Hypothalamus (tissue), 51 donors: ENCODE measurements at places on chromosomes 6 and 20.

DNA sequence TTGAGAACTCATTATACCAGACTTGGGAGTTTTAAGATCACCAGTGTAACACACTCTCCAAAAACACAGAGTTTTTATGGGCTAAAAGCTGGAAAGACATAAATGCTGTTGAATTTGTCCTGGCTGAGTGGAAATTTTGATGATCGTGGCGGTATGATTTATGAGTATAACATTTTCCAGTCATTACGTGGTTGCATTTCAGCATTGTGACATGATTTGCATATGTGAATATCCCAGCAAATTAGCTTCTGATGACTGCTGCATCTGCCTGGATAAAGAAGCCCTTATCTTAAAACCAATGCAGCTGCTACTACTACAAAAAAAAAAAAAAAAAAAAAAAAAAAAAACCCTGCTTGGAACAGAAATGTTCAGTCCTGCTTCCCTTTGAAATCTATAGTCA, 850.9 kb downstream of the TFAP2A start:
- no peak for DNase-seq

DNA sequence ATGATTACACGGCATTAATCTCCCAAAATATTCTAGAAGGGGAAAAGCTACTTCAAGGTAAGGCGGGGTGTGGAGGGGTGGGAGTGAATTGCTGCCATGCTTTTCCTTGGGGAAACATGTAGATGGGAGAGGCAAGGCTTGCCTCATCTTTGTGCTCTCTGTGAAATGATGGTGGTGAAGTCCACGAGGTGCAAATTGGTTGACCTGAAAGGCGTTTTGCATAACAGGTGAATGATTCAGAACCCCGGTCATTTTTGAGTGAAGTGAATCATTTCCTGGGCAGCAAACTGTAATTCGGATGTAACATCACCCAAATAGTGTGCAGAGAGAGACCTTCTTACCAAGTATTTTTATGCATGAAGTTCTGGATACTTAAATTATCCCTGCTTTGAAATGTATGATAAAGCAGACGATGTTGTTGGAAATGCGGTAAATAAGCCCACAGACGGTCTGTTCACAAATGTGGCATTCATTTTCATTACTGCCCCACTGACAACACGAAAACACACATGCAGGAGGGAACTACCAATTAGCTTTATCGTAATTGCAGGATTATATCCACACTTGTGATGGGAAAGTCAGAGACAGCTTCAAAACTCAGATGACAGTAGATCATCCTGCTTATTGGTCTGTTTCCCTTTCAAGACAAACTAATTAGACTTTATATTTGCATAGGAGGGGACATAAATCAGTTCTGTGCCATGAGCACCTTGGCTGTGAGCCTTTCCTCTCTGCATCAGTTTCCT, 3.0 kb downstream of the CDH4 start:
- no peak for DNase-seq

GRCh38 chr20:37516811-37517750, 4.0 kb upstream of the NNAT start:
- no peak for DNase-seq

DNA sequence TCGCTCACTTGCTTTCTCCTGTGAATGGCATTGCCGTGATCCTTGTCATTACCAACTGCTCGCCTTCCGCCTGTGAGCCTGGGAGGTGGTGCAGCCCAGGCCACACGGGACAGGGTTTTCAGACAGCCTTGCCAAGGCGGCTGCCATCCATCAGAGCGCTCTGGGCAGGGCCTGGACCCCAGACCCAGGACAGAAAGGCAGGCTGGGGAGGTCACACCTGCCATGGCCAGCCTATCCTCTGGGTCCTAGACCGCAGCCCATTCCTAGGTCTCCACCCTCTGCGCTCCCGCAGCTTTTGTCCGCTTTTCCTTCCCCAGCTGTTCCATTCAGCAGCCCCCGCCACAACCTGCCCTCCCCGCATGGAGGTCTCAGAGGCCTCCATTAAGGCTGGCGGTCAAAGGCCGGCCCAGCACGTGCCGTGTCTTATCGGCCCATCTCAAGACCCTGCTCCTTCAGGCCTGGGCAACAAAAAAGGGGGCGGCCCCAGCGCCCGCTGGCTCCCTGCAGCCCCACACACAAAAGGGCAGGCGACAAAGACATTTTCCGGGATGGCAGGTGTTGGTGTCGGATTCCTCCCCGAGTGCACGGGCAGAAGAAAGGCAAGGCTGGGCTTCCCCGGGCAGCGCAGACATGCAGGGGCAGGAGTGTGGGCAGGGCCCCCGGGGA, 28.1 kb downstream of the INSM1 start:
- no peak for DNase-seq

- DNase-seq, result no peak
Measured at GRCh38 chr6:145548933-145549648, 186.2 kb downstream of the EPM2A start.
